ENCODE measurements at places on chromosomes 1 and 21. TPM values are rescaled to one million over a fixed set of nuclear protein-coding genes. Genes with fewer than 3 reads are reported as not detected.

PBXIP1 gene
- 138 TPM for total RNA-seq

PDXK gene
- total RNA-seq, result 208 TPM

FLG gene
- total RNA-seq, result 0.09 TPM

KDF1 gene
- not detected for total RNA-seq

KCNH1 gene
- total RNA-seq, result 0.14 TPM

SPRR2D gene
- total RNA-seq, result not detected

IL6R gene
- total RNA-seq, result 1.1 TPM

UBE2U gene
- total RNA-seq, result not detected

PGLYRP4 gene
- not detected for total RNA-seq

ANXA9 gene
- 0.05 TPM for total RNA-seq

PTGS2 gene
- 162 TPM for total RNA-seq

TCHH gene
- not detected for total RNA-seq

WNT3A gene
- total RNA-seq, result not detected

TSHB gene
- not detected for total RNA-seq

GOLT1A gene
- not detected for total RNA-seq

OR2L2 gene
- not detected for total RNA-seq

RBP7 gene
- total RNA-seq, result not detected

CDC20 gene
- 3.9 TPM for total RNA-seq

C1orf87 gene
- total RNA-seq, result not detected

SUSD4 gene
- under 0.01 TPM for total RNA-seq

SPATA45 gene
- total RNA-seq, result not detected

LCE1F gene
- total RNA-seq, result not detected

TMEM183A gene
- 116 TPM for total RNA-seq

KCNJ9 gene
- not detected for total RNA-seq

ZNF695 gene
- total RNA-seq, result 0.59 TPM

TPTE gene
- total RNA-seq, result not detected

WDR26 gene
- total RNA-seq, result 93.5 TPM

CELA3B gene
- not detected for total RNA-seq

S1PR1 gene
- 7.9 TPM for total RNA-seq

HRNR gene
- total RNA-seq, result not detected

CYP2J2 gene
- 0.32 TPM for total RNA-seq

FYB2 gene
- total RNA-seq, result not detected

FNDC10 gene
- total RNA-seq, result 2.6 TPM

LCE6A gene
- total RNA-seq, result not detected

KIF14 gene
- 8.8 TPM for total RNA-seq

OR2W3 gene
- not detected for total RNA-seq
